ENCODE measurements at places on chromosomes 3 and 15.

DNA sequence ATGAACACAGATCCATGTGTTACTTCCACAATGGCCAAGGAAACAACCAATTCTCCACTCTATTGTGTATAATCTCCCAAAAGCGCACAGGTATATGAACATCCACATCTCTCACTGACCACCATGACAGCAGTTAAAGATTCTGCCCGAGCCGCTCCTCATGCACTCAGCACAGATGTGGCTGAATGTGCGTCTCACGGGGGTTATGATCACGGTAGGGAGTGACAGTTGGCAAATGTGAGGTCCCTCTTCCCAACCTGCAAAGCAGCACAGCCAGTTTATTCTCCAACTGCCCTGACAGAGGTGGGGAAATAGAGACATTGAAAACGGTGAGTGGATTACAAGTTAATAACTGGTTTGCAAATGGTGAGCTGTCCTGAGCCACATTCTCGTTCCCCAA lies 17.6 kb downstream of the FOXP1 start:
- DNase-seq, result no peak

DNA sequence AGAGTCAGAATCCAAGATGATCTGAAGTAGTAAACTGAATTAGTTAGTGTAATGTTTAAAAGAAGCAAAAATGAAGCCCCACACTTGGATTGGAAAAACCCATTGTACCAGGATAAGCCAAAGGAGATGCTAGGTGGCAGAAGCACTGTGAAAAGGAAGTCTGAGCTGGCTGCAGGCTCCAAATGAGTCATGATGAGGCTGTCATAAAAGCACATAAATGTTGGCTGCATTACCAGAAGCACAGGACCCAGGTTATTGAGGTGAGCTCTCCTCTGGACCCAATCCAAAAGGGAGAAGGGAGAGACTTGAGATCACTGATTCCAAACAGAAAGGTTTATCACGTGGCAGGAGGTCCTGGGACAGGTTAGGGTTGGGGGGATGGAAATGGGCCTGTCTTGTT lies 3.2 kb upstream of the ACAN start:
- no peak for DNase-seq

- DNase-seq, result no peak
Measured at GRCh38 chr15:79769933-79770759, 126.7 kb downstream of the MTHFS start.

DNA sequence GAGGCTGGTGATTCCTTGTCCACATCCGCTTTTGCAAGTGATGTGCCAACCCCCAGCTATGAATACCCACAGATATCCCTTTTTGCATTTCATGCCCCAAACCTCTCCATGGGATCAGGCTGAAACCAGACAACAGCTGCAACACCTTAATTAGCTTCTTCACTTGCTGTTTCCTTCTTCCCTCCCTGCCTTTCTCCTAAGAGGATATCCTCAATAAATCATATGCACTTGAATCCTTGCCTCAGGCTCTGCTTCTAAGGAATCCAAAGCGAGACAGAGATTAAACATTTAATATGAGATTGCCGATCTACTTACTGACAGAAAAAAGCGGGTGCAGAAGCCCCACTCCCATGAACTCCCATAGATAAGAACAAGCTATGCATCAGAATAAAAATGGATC lies 138.1 kb downstream of the CNTN6 start:
- no peak for DNase-seq

- DNase-seq, result no peak
Measured at GRCh38 chr15:84761607-84762131, 13.3 kb downstream of the ZNF592 start.

- DNase-seq, result no peak
Measured at GRCh38 chr3:65662095-65662494, 376.6 kb downstream of the MAGI1 start.

- no peak for DNase-seq
Measured at GRCh38 chr3:3087279-3087678, 22.9 kb downstream of the IL5RA start.

- DNase-seq, result no peak
Measured at GRCh38 chr15:90539789-90540188, 10.1 kb downstream of the CRTC3 start.

DNA sequence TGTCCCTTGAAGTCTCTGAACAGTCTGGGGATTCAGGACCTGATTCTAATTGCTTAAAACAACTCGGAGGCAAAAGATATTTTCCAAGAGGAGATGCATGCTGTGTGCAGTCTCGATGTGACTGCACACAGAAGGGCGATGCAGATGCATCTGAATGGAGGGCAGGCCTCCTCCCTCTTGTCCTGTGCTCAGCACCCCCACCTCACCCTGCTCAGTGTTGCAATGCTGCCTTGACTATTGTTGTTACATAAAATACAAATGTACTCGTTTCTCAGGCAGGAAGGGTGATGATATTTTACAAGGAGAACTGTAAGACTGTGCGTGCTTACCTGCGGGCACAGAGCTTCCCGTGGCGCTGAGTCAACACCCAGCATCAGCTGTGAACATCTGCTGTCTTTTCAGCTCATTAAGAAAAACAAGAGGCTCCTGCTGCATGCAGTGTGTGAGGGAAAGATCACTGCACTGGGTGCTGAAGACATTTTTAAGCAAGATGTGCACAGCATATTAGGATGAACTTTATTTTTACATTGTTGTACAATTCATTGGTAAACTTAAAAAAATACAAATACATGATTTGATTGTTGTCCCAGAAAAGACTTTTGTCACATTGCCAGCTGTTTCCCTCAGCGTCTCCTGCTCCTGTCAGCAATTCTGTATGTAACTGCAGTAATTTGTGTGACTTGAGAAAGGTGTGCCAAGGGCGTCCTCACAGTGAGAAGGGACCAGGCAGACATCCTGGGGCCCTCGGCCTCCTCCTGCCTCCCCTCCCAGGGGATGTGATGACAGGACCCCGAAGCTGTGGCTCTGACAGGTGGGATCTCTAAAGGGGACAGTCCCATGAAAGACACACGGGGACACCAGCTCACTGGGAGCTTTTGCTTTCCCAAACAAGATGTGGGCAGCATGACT lies 56.3 kb upstream of the RPL32 start:
- DNase-seq, result no peak

DNA sequence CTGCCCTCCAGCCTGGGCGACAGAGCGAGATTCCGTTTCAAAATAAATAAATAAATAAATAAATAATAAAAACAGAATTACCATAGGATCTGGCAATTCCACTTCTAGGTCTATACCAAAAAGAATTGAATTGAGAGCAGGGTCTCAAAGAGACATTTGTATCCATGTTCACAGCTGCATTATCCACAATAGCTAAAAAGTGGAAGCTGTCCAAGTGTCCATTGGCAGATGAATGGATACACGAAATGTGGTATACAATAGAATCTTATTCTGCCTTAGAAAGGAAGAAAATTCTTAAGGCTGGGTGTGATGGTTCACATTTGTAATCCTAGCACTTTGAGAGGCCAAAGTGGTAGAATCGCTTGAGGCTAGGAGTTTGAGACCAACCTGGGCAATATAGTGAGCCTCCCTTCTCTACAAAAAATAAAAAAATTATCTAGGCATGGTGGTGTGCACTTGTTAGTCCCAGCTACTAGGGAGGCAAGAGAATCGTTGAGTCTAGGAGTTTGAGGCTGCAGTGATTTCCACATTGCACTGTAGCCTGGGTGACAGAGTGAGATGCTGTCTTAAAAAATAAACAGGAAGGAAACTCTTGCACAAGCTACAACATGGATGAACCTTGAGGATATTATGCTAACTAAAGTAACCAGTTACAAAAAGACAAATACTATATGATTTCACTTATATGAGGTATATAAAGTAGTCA lies 24.2 kb downstream of the PFKFB4 start:
- DNase-seq, result no peak

DNA sequence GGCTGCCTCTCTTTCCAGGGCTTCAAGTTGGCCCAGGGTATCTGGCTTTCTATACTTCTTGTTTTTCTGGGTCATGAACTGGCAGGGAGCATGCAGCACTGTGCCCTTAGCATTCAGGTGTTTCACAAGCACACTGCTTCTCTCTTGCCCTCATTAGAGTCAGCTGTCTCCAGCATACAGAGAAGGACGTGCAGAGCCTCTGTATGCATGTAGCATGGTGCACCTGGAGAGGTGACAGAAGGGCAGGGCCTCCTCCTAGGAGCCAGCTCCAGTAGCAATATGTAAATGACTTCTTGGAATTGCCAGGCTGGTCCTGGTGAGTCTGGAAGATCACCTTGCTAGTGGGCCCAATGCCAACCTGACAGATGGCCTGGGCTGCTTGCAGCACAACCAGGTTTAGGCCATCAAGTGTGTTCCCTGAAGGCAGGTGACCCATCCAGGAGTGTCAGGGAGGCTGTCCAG lies 44.8 kb upstream of the ATP2C1 start:
- DNase-seq, result peak; percentile 37

GRCh38 chr3:70096376-70097066 lies 97.0 kb downstream of the SAMMSON start:
- DNase-seq, result no peak

- peak; percentile 63 for DNase-seq
Measured at GRCh38 chr15:66019368-66019767, 150.1 kb downstream of the RAB11A start.

- no peak for DNase-seq
Measured at GRCh38 chr15:95684693-95685115, 645.8 kb upstream of the NR2F2 start.

DNA sequence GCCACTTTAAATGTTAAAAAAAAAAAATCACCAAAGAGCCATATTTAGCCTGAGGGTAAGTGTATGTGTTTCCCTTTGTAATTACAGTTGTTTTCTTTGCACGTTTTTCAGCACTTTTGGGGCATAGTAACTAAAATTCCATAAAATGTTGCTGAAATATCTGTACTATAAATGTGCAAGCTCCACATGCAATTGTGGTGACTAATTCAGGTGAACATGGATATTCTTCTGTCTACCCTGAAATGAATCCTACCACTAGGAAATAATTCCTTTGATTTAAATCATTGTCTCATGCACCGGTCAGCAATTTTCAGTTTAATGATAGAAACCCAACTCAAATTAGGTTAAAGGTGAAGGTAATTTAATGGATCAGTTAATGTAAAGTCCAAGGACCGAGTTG lies 13.1 kb upstream of the TFG start:
- no peak for DNase-seq

Data from iPS-NIHi11 (cell line).